ENCODE measurements at places on chromosomes 12 and 14.
A peak's percentile ranks its signal among the peaks of the same experiment; 100 is the strongest.

GRCh38 chr12:53333845-53334244, 2.3 kb downstream of the SP7 start:
- no peak for DNase-seq

- DNase-seq, result peak; percentile 3
These were observed 94.2 kb downstream of the HEATR5A start for GRCh38 chr14:31326111-31326510.

DNA sequence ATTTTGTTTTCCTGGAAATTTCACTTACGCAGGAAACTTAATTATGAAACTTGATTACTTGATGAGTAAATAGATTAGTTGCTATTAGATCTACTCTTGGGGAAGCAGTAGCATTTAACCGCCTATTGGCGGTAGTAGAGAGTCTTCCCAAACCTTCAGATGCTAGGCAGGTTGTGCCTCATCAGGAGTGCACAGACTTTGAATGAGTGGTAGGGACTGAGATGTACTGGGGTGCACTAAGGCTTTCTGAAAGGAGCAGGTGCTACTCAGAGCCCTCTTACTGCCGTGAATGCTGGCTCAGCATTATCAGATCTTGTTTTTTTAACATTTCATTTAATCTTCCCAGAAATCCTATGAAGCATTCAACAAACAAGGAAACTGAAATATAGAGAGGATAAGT, 7.7 kb downstream of the GATC start:
- DNase-seq, result no peak

DNA sequence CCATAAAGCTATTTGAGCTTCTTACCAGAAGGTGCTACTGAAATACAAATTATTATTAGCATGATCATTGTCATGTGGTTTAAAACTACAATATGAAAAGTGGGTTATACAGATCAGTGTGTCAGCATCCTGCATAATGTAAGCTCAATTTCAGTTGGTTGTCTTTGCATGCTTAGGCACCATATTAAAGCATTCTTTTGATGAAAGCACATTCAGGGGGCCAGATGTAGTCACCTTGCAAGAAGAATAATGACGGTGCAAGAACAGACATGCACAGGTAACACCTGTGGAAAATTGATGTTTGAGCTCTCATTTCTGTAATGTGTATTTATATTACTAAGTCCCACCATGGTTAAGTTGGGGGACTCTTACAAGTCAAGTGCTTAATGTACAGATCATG, 123.9 kb downstream of the PAX9 start:
- no peak for DNase-seq

DNA sequence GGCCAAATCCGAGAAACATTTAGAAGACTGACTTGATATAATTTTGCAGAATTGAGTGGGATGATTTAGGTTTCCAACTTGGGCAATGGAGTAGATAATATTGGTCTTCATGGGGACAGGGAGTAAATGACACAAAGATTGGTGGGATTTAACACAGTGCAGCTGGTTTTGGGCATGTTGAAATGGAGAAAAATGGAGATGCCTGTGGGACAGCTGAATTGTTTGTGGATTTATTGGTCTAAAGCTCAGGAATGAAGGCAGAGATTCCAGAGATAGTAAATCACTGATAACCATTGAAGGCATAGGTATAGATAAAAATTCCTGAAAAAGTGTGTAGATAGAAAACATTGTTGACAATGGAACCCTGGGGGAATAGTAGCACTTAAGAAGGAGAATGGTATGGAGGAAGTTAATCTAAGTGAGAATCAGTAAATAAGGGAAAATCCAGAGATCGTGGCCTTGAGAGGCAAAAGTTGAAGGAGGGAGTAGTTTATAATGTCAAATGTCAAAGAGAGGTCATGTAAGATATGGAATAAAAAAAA, 120.9 kb upstream of the ATP2B1 start:
- DNase-seq, result no peak

- no peak for DNase-seq
These were observed 479.4 kb upstream of the NOVA1 start for GRCh38 chr14:27077214-27077613.

DNA sequence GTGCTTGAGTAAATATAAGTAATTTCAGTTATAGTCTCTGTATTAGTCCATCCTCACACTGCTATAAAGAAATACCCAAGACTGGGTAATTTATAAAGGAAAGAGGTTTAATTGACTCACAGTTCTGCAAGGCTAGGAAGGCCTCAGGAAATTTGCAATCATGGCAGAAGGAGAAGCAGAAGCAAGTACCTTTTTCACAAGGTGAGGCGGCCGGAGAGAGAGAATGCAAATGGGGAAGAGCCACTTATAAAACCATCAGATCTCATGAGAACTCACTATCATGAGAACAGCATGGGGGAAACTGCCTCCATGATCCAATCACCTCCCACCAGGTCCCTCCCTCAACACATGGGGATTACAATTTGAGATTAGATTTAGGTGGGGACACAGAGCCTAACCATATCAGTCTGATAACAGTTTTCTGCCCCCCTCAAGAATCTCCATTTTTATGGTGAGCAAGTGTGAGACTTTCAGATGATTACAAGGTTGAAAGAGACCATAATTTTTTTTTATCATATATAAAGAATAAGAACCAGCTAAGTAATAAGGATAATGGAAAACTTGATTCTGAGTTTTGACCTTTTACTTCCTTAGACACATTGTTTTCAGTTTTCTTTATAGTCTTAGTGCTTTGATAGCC, 35.6 kb downstream of the LEMD3 start:
- DNase-seq, result no peak

DNA sequence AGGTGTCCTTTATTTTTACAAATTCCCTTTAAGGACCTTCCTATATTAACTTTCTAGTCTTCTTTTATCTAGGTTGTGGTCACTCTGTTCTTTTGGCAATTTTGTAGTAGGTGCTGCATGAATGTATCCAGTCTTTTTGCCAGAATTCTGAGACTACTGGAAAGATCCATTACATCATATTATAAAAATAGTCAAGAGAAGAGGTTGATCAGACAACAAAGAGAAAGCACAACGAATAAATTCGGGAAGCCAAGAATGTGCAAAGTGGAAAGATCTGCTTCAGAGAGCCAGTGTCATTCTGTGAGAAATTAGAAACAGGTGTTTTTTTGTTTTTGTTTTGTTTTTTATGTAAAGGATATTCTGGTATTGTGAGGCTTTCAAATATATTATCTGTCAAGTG, 15.8 kb upstream of the SLC16A7 start:
- DNase-seq, result peak; percentile 16

DNA sequence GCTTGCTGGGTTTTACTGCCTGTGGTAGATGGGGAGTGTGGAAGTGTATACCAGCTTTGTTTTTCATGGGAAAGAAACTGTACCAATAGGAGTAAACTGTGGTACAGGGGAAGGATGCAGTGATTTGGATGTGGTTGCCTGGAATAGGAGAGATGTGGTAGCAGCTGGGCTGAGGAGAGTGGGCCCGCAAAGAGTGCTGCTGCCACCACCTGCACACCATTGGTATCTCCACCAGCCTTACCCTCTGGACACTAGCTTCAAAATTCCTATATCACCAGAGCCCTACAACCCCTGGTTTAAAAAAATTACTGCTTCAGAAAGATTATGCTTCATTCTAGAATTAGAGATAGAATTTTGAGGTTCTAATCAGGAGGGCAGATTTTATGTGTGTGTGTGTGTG, 53.6 kb downstream of the AKAP6 start:
- DNase-seq, result peak; percentile 24

- DNase-seq, result no peak
These were observed 29.0 kb downstream of the CHGA start for GRCh38 chr14:92951912-92952471.

GRCh38 chr14:64198486-64198885, 95.7 kb downstream of the ESR2 start:
- no peak for DNase-seq

GRCh38 chr14:76812093-76812421, 625 bp downstream of the ANGEL1 start:
- no peak for DNase-seq

- no peak for DNase-seq
These were observed 11.5 kb upstream of the TDRD9 start for GRCh38 chr14:103916636-103917262.

DNA sequence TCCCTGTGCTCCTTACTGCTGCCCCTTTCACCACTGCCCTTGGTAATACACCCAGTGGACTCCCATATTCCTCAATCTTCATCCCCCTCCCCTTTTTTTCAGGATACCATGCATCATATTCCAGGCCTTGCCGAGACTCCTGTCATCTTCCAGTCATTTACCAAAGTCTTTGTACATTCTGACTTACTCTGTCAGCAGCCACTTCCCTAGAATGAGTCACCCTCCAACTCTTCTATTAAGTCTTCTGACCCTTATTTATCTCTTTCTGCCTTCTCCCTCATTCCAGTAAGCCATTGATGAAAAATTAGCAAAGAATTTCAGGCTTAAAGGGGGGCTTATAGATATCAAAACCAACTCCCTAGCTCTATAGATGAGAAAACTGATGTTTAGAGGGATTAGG, 128.0 kb downstream of the STXBP6 start:
- no peak for DNase-seq

GRCh38 chr12:108572166-108572790, 9.9 kb downstream of the ISCU start:
- no peak for DNase-seq

- DNase-seq, result peak; percentile 62
These were observed 37.6 kb downstream of the PACS2 start for GRCh38 chr14:105351920-105352851.

GRCh38 chr12:3117144-3117581, 40.0 kb downstream of the TSPAN9 start:
- no peak for DNase-seq

DNA sequence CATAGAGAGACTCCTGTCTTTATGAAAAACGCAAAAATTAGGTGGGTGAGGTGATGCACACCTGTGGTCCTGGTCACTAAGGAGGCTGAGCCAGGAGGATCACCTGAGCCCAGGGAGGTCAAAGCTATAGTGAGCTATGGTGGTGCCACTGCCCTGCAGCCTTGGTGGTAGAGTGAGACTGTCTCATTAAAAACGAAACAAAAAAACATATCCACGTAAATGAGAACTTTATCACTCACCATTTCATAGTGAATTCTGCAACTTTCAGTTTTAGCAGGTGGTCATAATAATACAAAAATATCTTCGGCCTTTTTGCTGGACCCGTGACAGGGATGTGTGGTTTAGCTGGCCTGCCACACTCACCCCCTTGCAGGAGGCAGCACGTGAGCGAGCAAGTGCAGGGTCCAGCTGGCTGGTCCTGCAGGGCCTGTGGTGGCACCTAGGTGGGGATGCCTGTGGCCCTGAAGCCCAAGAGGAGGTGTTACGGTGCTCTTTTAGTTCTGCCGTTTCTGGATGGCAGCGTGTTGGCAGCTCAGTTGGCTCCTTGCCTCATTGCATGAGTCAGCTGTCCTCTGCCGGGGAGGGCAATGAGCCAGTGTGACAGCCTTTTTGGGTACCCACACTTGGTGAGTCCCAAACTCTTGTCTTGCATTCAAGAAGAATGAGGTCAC, 1330.7 kb upstream of the TMEM132C start:
- no peak for DNase-seq

- no peak for DNase-seq
These were observed 12.9 kb upstream of the CORO1C start for GRCh38 chr12:108744021-108744897.

DNA sequence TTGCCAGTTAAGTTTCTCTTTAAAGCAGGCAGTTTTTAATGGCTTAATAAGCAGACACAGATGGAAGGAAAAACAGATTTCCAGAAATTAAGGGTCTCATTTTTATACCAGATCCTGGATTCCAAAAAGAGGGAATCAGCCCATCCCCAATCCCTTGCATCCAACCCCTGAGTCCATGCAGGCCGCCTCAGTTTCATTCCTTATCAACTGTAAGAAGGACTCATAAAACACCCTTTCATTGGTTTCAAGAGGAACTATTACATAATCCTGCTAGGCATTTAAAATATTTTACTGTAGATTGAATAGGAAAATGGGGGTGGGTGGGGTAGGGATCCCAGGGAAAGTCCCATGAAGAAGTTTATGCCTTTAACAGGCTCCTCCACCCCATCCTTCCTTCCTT, 9.4 kb downstream of the CCDC184 start:
- DNase-seq, result no peak

DNA sequence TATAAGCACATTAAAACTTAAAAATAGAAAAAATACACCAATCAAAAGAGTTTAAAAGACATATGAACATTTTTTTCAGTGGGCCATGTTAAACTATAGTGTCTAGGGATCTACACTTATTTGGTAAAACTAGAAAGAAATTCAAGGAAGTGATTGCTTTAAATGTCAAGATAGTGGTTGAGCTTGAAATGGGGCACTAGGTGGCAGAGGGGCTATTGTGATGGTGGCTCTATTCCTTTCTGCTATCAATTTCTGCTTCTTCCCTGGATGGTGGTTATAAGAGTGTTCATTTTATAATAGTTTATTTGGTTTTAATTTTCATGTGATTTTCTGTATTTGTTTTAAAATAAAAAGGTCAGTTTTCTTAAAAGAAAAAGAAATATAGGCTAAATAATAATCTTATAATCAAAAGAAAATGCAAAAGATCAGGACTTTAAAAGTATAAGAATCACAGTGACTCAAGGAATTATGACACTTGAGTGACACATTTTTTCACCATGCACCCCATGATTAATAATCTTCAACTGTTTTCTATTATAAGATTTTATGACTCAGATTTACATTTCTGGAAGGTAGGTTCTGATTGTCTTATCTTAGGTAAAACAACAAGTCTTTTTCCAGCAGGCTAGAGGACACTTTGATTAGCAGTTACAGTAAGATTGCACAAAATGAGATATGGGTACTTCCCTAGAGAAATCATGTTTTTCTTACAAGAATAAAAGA, 137.5 kb downstream of the FSCB start:
- DNase-seq, result no peak

- DNase-seq, result no peak
These were observed 166.3 kb upstream of the DAAM1 start for GRCh38 chr14:59022144-59022543.

DNA sequence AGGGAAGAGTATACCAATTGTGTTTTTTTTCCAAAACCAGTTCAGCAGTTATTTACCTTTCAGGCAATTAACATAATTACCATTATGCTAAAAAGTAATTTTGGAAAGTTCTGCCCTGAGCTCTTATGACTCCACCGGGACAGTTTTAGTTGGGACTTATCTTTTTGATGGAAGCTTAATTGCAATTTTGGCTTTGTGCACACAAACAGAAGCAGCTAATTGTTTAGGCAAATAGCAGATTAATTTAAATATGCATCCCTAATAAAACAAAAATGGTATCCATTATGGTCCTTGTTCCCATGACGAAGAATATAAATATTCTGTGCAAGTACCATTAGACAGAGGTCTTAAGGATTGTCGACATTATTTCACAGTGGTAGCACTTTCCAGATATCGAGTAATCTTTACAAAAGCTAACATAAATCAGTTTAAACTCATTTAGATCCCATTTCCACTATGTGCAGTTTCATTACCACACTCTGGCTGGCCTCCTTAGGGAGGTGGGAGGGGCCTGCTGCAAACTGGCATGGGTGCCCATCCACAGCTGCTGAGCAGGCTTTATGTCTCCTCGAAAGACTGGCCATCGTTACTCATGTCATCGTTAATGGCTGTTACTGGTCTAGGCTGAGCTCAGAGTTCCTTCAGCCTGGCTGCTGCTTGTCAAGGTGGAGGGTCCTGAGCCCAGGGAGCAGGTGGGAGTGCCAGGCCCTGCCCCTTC, 68.2 kb downstream of the FBXW8 start:
- no peak for DNase-seq

Data from HFF-Myc (cell line).